CD14-positive monocyte (primary cell): ENCODE measurements at places on chromosomes 5 and 9.

DNA sequence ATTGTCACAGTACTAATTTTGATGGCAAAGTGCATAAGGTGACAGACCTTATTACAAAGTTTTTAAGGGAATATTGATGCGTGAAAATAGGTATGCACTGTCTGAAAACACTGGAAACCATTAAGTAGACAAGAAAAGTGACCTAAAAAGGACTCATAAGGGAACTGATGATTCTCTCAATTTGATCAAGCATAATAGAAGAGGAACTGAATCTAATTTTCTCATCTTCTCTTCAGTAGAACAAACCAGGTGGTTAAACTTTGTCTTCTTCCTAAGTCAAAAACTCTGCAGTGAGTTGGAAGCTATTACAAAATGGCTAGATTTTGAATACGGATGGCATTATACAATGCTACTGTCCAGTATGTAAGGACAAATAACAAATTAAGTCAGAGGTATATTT, 53.4 kb downstream of the RNF145 start:
- DNase-seq, result no peak

DNA sequence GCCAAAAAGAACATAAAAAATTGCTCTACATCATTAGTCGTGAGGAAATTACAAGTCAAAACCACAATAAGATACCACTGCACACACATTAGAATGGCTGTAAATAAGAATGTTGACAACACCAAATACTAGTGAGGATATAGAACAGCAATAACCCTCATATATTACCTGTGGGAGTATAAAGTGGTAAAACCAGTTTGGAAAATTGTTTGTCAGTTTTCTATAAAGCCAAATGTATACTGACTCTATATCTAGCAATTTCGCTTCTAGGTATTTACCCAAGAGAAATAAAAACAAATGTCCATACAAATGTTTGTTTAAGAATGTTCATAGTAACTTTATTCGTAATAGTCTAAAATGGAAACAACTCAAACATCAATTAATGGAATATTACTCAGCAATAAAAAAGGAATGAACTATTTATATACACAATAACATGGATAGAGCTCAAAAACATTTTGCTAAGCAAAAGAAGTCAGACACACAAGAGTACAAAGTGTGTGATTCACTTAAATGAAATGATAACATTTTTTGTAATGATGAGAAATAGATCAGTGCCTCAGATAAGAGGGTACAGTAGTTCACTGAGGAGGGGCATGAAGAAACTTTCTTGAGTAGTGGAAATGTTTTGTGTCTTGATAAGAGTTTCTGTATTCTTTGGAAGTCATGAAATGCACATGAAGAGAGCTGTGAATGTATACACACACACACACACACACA, 219.6 kb upstream of the ZNF462 start:
- no peak for DNase-seq

DNA sequence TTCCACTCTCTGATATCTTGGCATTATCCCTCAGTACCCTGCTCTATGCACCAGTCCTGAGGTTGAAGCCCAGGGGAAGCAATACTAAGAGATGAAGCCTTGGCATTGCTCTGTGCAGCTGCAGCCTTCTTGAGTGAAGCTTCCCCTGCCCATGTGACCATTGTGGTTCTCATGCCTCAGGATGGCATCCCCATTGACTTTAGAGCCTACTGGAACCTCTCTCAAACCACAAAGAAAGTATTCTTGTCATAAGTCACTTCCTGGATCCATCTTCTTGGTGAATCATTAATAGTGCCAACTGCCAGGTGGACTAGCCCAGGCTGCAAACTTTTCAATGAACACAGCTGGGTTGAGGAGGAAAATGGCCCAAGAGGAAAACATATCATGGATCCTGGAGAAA, 283.9 kb upstream of the RFX3 start:
- DNase-seq, result no peak

- no peak for DNase-seq
Observed at GRCh38 chr9:73655363-73655762, 503.7 kb downstream of the ANXA1 start.

GRCh38 chr5:58040846-58041245, 419.0 kb downstream of the PLK2 start:
- DNase-seq, result no peak

GRCh38 chr9:20319641-20320337, 302.5 kb downstream of the MLLT3 start:
- no peak for DNase-seq

DNA sequence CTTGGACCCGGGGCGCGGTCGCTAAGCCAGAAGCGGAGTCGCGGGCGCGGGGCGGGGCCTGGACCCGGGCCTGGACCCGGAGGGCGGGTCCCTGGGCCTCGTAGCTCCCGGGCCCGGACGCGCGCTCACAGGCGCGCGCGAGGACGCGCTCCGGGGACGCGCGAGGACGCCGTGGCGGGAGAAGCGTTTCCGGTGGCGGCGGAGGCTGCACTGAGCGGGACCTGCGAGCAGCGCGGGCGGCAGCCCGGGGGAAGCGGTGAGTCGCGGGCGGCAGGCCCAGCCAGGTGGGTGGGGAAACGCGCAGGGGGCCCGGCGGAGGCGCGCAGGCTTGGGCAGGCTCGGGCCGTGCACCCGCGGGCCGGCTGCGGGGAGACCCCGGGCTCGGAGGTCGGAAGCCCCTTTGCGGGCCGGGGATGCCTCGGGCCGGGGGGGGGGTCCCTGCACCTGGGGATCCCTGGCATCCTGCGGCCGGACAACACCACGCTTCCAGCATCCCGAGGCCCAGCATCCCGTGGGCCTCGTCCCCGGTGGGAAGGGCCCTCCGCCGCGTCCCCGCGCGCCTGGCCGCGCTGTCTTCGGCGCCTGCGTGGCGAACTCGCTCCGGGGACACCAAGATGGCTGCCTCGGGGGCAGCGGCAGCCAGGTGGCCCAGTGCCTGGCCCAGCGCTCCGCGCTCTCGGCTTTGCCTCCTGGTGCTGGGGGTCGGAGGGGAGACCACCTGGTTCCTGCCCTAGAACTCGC, at the start of gene SFXN1:
Gene SFXN1 (plus strand): TSS at position 177 of the 741 bp plus-strand sequence. CDS start 13,544 bp downstream, outside the sequence.
- DNase-seq, result peak; percentile 26

DNA sequence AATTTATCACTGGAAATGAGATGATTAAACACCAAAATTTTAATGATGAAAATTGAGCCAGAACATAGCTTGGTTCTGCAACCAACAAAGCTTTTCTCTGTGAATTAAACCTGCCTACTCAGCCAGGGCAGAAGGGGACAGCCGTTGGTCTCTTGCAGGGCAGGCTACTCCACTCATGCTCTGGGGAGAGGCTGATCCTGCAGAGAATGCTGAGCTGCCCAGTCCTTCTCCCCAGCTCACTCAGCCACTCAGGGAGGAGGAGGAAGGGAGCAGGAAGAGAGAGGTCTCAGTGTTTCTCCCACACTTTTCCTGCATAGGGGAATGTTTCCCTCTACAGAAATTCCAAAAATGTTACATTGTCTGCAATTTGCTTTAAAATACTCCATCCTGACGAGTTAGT, 40.4 kb upstream of the HMHB1 start:
- no peak for DNase-seq

DNA sequence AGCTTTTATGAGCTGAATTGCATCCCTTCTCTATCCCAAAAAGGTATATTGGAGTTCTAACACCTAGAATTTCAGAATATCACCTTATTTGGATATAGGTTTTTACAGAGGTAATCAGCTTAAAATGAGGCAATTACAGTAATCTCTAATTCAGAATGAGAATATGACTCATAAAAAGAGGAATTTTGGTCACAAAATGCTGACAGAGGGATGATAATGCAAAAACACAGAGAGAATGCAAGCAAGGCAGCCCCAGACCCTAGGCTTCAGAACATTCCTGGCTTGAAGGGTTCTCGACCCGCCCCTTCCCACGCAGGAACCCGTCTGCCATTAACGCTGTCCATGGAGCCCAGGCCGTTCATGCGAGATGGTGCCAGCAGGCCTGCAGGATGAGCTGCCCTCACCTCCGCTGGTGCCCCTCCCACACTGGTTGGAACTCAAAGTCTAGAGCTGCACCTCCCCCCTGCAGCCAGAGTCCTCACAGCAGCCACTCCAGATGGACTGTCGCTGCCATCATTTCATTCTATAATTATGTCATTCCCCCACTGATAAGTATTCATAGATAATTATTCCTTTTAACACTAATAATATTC, 1173.4 kb upstream of the ACO1 start:
- DNase-seq, result peak; percentile 9

GRCh38 chr9:79651251-79651795, 79.6 kb downstream of the TLE4 start:
- DNase-seq, result peak; percentile 61

GRCh38 chr5:133366438-133366837, 245.9 kb downstream of the FSTL4 start:
- no peak for DNase-seq

- no peak for DNase-seq
Observed at GRCh38 chr5:37272511-37272910, 23.3 kb upstream of the CPLANE1 start.
